ENCODE measurements at places on chromosomes 13 and 19.

GRCh38 chr19:46017095-46017429, 5.8 kb downstream of the PGLYRP1 start:
- no peak for DNase-seq

DNA sequence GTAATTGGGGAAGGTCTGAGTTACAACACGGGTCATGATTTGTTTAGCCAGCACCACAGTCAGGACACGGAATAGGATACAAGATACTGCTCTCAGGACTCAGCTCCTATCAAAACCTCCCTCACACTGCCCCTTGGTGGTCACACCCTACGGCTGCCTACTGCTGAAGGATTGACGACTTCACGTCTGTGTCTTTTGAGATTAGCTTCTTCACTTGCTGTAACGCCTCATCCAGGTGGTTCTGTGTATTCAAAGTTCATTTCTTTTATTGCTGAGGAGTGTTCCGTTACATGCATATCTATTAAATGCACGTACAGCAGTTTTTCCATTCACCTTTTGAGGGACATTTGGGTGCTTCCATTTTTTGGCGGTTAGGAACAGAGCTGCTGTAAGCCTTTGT, 46.3 kb downstream of the URI1 start:
- no peak for DNase-seq

DNA sequence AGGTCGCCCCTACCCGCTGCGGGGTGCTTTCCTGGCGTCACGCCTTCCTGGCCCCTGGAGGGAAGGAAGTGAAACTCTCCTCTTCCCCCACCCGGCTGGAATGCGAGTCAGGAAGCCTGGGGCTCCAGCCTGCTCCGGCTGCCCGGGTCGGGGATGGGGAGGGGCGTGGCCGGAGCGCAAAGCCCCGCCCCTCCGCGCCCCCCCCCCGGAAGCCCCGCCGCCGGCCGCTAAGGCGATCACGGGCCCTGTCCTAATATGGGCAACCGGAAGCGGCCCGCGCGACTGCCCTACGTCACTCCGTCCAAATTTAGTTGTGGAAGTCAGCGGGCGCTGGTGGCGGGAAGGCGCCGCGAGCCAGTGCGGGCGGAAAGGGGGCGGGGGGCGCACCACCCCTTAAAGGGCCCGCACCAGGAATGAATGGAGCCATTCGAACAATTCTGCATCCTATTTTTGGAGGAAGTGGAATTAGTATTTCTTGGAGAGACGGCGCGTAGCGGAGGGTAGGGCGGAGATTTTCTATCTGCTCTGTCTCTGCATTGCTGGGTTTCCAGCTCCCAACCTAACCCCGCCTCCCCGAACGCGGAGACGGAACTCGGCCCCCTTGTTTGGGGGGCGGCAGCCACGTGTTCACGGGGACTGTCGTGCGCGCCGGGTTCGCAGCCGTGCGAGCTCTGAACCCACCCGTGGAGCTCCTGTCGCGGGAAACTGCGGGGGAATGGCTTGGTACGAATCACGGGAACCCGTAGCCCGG, 1.6 kb downstream of the IER2 start:
- peak; percentile 93 for DNase-seq

DNA sequence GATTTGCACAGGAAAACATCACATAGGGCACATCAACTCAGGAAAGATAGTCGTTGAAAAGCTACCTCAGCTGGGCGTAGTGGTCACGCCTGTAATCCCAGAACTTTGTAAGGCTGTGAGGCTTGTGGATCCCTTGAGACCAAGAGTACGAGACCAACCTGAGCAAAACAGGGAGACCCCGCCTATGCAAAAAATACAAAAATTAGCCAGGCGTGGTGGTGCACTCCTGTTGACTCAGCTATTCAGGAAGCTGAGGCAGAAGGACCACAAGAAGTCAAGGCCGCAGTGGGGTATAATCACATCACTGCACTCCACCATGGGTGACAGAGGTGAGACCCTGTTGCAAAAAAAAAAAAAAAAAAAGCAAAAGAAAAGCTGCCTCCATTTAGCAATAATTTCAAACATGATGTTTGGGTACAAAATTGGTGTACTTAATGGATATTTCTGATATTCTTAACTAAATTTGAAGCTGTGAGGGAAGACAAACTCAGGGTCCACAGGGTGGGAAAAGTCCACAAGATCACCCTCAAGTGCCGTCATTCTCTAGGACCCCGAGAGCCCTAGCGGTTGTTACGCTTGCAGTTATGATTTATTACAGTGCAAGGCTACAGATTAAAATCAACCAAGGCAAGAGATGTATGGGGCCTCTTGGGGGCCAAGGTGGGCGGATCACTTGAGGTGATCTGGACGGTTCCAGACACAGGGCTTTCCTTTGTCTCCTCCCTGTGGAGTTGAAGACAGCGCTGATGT, 42.5 kb upstream of the LDLR start:
- DNase-seq = no peak

DNA sequence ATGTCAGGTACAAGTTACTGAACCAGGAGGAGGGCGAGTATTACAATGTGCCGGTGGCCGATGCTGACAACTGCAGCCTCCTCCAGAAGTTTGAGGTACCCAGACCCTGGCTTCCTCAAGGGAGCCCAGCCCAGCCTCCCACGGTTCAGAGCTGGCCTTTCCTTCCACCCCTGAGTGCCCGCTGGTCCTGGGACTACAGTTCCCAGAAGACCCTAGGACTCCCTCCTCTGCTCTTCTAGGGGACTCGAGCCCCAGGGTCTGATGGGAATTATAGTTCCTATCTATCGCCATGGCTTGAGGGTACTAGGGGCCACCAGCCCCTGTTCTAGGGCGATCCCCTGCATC, 11.0 kb downstream of the PRKCG start:
- DNase-seq = no peak

DNA sequence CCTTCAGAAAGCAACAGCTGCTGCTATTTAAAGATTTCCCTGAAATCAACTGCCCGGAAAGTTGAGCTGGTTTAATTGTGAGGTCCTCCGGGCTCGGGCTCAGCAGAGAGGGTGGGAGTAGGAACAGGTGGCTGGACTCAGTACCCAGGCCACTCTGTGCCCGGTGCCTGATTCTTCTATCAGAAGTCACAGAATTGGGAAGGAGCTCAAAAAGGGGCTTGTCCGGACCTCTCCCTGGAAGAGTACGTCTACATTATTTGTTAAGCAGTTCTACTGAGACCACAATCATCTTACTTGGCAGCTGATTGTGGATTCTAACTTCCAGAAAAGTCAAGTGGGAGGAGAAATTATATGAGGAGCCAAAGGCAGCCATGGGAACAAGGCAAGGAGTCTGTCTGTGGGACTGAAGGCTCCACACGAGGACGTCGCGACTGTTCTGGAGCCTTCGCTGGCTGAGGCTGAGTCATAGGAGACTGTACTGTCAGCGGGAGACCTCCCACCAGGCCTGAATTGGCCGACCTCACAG, 91.7 kb upstream of the ANKRD10 start:
- DNase-seq = peak; percentile 46

DNA sequence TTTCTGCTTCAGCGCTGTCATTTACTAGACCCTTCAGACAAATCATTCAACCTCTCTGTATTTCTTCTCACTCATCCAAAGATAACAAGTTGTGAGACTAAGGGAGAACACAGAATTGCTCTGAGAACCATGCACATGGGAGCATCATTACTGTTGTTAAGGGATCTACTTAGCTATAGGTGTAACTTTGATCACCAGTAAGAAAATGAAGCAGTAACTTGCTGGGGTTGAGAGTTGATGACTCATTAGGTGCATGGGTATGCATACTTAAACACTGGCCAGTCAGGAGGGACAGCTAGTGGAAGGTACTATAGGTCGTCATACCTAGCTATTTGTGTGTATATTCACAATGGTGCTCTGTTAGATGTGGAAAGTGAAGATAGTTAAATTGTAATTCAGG, 61.5 kb downstream of the B3GLCT start:
- no peak for DNase-seq

- no peak for DNase-seq
These were observed 12.4 kb downstream of the PRKD2 start for GRCh38 chr19:46704379-46705076.

GRCh38 chr13:22931576-22931975, 249.2 kb upstream of the SGCG start:
- no peak for DNase-seq

GRCh38 chr19:46621191-46622117, 3.4 kb downstream of the PTGIR start:
- DNase-seq = no peak

- DNase-seq = no peak
These were observed 12.4 kb downstream of the ERFL start for GRCh38 chr19:41915776-41916414.

- no peak for DNase-seq
These were observed 2.4 kb downstream of the CTXN1 start for GRCh38 chr19:7923295-7924191.

DNA sequence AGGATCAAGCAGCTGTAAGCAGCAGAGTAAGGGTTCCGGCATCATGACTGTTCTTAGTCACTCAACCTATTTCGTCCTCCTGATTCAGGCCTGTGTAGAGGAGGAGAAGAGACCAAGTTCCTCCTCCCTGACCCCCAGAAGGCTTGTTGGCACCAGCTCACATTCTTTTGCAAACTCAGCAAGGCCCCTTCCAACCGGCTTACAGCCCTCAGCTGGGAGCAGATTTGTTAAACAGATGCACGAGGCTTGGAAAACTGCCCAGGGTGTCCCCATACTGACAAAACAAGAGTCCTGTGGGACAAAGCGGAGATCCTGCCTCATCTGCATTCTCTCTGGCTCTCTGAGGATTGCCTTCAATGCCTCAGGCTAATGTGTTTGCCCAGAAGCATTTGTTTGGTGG, 113.2 kb upstream of the SOX21 start:
- peak; percentile 55 for DNase-seq

DNA sequence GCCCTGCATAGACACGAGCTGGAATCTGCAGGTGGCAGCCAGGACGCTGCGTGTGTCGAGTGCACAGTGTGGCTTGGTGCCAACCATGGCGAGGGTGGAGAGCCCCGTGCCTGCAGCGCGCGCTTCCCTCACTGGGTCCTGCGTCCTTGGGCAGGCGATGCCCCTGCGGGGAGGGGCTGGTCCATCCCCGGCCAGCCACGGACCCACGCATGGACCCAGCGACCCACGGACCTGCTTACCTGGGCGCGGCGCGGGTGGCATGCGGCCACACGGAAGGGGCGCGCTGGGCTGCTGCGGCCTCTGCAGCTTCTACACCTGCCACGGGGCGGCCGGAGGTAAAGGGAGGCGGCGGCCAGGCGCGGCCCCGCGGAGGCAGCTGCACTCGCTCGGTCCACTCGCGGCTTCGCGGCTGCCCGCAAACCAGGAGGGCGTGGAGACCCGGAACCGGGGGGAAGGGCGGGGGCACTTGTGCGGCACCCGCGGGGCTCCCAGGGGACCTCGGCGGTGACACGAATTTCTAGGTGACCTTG, 569 bp upstream of the MCF2L start:
- no peak for DNase-seq

GRCh38 chr19:40213882-40214570, 4.2 kb downstream of the TTC9B start:
- no peak for DNase-seq

DNA sequence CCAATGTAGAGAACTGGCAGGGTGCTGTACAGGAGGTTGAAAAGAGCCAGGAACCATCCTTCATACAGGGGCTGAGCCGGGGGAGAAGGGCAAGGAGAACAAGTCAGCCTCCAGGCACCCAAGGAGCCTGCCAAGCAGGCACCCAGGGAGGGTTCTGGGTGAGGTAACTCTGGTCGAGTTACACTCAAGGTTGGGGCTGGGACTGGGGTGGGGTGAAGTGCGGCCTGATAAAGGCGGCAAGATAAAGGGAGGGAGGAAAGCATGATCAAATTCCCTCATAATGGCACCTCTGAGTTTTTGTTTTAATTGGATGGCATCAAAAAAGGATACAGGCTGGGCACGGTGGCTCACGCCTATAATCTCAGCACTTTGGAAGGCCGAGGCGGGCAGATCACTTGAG, 25.0 kb downstream of the ATP8B3 start:
- DNase-seq = no peak

DNA sequence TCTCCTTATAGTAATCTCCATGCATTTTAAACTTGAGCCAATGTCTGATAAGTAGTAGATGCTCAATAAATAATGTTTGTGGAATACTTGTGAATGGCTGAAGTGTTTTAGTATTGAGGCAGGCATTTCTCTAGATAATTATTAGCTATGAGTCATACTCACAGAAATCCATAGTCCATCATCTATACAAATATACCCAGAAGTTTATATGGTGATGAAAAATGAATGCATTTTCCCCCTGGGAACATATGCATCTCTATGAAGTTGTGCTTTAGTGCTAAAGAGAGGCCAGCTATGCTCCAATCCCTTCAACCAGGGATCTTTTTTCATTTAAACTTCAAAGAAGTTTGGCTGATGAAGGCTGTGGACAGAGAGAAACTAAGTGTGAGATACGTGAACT, 17.2 kb downstream of the MBNL2 start:
- no peak for DNase-seq

GRCh38 chr13:30895773-30896172, 10.3 kb upstream of the MEDAG start:
- no peak for DNase-seq

GRCh38 chr13:23753458-23753857, 135.7 kb downstream of the MIPEP start:
- DNase-seq = no peak

DNA sequence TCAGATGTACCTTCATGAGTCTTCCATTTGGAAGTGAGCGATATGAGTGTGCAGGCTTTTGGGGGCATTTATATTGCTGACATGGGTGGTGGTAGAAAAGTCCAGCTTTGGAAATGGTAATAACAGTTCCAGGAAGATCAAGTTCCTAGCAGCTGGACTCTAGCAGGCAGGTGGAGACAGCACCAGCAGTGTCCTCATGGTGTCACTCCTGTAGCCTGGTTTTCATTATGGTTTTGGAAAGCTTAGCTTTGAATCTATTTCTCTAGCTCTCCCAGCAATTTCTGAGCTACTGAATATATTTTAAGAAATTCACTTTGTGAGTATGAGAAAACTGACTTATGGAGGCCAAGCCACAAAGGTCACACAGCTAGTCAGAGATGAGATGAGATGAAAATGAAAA, 523.2 kb upstream of the HTR2A start:
- no peak for DNase-seq

GRCh38 chr13:96817336-96817941, 176.8 kb downstream of the OXGR1 start:
- DNase-seq = no peak

DNA sequence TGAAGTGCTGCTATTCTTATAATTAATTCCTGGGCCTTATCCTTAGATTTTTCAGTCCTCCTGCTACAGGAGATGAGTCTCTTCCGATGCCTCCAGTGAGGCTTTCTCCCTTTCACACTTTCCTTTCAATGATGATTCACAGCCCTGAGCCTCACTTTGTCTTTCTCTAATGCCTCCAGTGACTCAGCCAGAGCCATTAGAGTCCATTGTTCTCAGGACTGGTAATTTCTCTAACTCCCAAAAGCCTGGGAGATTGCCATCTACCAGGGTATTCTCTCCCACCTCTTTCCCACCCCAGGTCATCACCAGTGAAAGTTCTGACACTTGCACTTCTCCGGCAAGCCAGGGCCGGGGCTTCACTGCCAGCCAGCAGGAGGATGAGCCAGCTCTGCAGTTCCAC, 49.6 kb upstream of the ARGLU1 start:
- no peak for DNase-seq

DNA sequence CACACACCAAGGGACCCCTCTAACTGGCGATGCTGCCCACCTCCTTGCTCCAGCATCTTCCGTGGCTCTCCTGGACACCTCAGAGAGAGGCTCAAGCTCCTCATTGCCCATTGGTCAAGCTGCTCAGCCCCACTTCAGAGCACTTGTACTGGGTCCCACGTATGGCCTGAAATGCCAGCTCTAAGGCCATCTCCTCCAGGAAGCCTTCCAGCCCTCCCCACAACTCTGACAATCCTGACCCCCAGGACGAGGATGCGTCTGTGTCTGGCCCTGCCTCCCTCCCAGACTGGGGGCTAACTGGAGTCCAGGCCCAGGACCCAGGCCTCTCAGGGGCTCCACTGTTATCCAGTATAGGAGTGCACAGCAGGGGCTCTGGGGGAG, 7.9 kb upstream of the HOMER3 start:
- DNase-seq = no peak
